ENCODE measurements at places on chromosomes 6 and 20. TPM values are rescaled to one million over a fixed set of nuclear protein-coding genes. Genes with fewer than 3 reads are reported as not detected.
A peak's percentile ranks its signal among the peaks of the same experiment; 100 is the strongest.

- no peak for DNase-seq
- H3K4me1 ChIP-seq: no peaks in the 10 kb centered on the region
- H3K36me3 ChIP-seq: no peaks in the 10 kb centered on the region
- H3K4me3 ChIP-seq: no peak overlapping the region
- no peak overlapping the region for H3K27ac ChIP-seq
- peaks cover 3% of the 10 kb centered on the region for H3K27me3 ChIP-seq
Observed at GRCh38 chr20:5357946-5358345, 41.2 kb upstream of the PROKR2 start.

DNA sequence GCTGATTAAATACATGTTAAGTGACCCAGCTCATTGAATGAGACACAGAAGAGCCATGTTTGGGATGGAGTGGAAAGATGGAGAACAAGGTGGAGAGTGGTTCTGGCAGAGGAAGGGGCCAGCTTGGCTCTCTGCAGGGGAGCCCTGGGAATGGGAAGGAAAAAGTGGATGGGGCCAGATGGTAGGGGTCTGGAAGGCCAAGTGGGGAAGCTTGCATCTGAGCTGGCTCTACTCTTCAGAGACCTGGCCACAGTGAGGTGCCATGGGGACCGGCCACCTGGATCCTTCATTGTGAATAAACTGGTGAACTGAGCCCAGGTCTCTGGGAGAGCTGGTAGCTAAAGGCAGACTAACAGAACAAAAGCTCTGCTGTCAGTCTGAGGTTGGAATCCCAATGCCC is 48.9 kb upstream of the SIRPA start:
- no peak for DNase-seq
- H3K27me3 ChIP-seq: no peaks in the 10 kb centered on the region
- no peaks in the 10 kb centered on the region for H3K36me3 ChIP-seq
- H3K4me1 ChIP-seq: no peaks in the 10 kb centered on the region

- peaks cover 8% of the 10 kb centered on the region for H3K27me3 ChIP-seq
- DNase-seq: no peak
- no peak overlapping the region for H3K27ac ChIP-seq
- no peaks in the 10 kb centered on the region for H3K36me3 ChIP-seq
- H3K4me3 ChIP-seq: no peak overlapping the region
- no peaks in the 10 kb centered on the region for H3K4me1 ChIP-seq
Observed at GRCh38 chr6:137407816-137408215, 86.4 kb downstream of the OLIG3 start.

DNA sequence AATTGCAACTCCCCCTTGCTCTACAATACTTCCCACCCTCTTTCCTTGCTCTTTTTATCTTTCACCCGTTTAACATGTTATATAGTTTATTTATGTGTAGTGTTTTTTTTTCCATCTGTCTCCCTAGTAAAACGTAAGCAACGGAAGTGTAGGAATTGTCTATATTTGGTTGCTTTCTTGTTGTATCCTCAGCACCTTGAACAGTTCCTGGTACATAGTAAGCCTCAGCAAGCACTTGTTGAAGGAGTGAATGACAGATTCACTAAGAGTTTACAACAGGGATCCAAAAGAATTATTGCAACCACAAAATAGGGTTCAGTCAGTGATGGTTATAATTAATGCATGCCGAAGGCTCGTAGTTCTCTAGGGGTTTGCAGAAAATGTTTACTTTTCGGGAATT is 242.7 kb downstream of the SAMD5 start:
- H3K27ac ChIP-seq: no peak overlapping the region
- H3K27me3 ChIP-seq: no peaks in the 10 kb centered on the region
- no peaks in the 10 kb centered on the region for H3K36me3 ChIP-seq
- peaks cover 4% of the 10 kb centered on the region for H3K4me1 ChIP-seq
- no peak for DNase-seq

DNA sequence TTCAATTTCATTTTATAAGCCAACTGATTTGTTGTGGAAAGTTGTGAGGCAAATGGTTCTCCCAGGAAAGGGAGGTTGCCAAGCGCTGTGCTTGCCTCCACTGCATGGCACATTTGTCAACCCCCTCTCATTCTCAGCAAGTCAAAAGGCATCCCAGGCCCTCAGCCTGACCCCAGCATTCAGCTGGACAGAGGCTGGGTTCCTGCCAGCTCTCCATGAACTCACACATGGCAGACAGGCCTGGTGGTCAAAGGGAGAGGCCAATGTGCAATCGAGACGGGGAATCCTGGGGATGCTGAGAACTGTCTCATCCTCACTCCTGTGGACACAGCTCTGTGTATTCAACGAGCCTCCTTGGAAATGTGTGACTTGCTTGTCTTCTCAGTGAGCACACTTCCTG is 106.0 kb upstream of the CDH4 start:
- no peaks in the 10 kb centered on the region for H3K36me3 ChIP-seq
- H3K27ac ChIP-seq: no peak overlapping the region
- H3K4me3 ChIP-seq: no peak overlapping the region
- no peaks in the 10 kb centered on the region for H3K4me1 ChIP-seq

DNA sequence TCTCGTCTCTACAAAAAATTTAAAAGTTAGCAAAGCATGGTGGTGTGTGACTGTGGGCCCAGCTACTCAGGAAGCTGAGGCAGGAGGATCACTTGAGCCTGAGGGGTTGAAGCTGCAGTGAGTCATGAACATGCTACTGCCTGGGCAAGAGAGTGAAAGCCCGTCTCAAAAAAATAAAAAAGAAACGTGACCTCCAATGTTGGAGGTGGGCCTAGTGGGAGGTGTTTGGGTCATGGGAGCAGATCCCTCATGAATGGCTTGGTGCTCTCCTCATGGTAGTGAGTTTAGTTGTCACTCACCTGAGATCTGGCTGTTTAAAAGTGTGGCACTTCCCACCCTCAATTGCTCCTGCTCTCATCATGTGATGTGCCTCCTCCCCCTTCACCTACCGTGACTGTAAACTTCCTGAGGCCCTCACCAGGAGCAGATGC is 24.3 kb downstream of the RBL1 start:
- no peaks in the 10 kb centered on the region for H3K27me3 ChIP-seq
- peaks cover 19% of the 10 kb centered on the region for H3K36me3 ChIP-seq
- no peak for DNase-seq
- no peak overlapping the region for H3K27ac ChIP-seq
- H3K4me3 ChIP-seq: no peak overlapping the region

GRCh38 chr6:37788259-37788658 is 31.3 kb upstream of the ZFAND3 start:
- H3K27me3 ChIP-seq: peaks cover 13% of the 10 kb centered on the region
- H3K4me1 ChIP-seq: peaks cover 42% of the 10 kb centered on the region
- DNase-seq: no peak
- no peaks in the 10 kb centered on the region for H3K36me3 ChIP-seq
- H3K4me3 ChIP-seq: no peak overlapping the region

DNA sequence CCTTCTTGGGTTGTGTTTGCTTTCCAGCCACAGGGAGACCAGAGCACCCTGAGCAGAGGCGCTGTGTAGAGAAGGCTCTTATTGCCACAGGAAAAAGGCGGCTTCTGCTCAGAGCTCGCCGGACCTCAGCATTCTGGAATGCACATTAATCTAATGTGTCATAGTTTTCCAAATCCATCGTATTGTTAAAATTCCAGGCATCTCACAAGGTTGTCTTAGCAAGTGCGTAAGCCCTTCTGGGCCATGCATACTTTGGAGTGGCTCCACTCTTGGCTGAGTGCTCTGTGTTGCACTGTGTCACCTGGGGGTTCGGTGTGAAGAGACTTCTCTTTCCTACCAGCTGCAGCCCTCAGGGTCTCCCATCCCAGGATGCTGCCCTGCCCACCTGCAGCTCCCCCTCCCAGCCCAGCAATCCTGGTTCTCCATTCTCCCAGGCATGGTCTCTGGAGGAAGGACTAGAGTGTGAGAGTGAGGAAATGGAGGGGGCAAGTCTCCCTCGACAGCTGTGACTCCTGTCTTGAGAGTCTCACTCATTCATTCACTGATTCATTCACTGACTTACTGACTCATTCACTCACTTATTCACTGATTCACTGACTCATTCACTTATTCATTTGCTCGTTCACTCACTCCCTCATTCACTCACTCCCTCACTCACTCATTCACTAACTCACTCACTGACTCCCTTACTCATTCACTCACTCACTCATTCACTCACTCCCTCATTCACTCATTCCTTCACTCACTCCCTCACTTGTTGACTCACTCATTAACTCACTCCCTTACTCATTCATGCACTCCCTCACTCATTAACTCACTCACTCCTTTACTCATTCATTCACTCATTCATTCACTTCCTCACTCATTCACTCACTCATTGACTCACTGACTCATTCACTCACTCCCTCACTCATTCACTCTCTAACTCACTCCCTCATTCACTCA is 83.7 kb upstream of the MPC1 start:
- no peak overlapping the region for H3K4me3 ChIP-seq
- peak overlapping the region; percentile 61 for H3K27ac ChIP-seq
- H3K27me3 ChIP-seq: no peaks in the 10 kb centered on the region
- peak; percentile 34 for DNase-seq

DNA sequence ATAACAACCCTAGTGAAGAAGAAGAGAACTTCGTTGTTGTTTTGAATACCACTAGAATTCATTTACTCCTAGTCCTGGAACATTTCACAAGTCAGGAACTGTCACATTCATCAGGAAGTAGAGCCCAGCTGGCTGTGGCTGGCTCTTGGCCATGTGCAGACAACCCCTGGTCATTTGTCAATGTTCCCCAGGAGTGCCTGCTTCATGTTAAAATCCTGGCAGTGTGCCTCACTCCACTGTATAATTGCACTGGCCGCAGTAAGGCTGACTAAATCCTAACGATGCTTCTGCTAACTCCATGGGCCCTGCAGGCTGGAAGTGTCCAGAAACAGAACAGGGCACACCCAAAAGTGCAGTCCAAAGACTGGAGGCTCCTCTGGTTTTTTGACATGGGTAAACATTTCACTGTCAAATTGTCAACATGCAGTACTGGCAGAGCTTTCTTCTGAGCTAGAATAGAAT is 41.5 kb upstream of the ADGRF1 start:
- H3K27ac ChIP-seq: peak overlapping the region; percentile 35
- DNase-seq: peak; percentile 70
- H3K36me3 ChIP-seq: no peaks in the 10 kb centered on the region

DNA sequence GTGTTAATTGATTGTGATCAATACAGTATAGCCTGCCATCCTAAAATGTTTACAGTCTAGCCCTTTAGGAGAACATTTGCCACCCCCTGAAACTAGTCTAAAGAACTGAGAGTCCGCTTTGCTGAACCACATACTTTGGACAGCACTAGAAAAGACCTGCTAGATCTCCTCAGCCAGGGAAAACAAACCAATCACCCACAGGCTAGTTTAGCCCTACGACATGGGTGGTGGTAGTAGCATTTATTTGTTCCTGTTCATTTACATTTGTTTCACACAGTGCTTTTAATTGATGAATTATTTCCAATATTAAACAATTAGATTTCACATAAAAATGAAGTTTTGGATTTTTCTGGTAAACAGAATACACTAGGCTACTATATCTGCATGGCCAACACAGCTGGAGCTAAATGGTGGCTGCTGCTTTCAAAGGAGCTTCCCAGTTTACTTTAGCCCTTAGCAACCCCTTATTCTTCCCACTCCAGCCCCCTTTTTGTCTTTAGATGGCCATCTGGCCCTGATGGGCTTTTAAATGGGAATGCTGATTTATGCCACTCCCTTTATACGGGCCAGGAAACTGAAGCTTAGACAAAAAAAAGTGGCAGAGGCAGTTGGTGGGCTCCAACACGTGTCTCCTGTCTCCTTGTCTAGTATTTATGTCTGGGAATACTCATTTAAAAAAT is 72.4 kb downstream of the ADGRG6 start:
- peaks cover 31% of the 10 kb centered on the region for H3K4me1 ChIP-seq
- H3K27me3 ChIP-seq: no peaks in the 10 kb centered on the region
- no peak for DNase-seq
- peaks cover 5% of the 10 kb centered on the region for H3K36me3 ChIP-seq
- H3K27ac ChIP-seq: no peak overlapping the region
- H3K4me3 ChIP-seq: no peak overlapping the region

- peak overlapping the region; percentile 32 for H3K27ac ChIP-seq
- peaks cover 55% of the 10 kb centered on the region for H3K4me1 ChIP-seq
- no peak for DNase-seq
- peaks cover 11% of the 10 kb centered on the region for H3K27me3 ChIP-seq
Observed at GRCh38 chr6:40722553-40723258, 135.5 kb upstream of the LRFN2 start.

- H3K4me1 ChIP-seq: no peaks in the 10 kb centered on the region
- no peaks in the 10 kb centered on the region for H3K36me3 ChIP-seq
- H3K27me3 ChIP-seq: no peaks in the 10 kb centered on the region
- DNase-seq: no peak
Observed at GRCh38 chr6:65199121-65199520, 507.9 kb downstream of the EYS start.

- H3K27ac ChIP-seq: no peak overlapping the region
- DNase-seq: no peak
- peaks cover 4% of the 10 kb centered on the region for H3K4me1 ChIP-seq
Observed at GRCh38 chr6:132101535-132101934, 150.4 kb upstream of the CCN2 start.

DNA sequence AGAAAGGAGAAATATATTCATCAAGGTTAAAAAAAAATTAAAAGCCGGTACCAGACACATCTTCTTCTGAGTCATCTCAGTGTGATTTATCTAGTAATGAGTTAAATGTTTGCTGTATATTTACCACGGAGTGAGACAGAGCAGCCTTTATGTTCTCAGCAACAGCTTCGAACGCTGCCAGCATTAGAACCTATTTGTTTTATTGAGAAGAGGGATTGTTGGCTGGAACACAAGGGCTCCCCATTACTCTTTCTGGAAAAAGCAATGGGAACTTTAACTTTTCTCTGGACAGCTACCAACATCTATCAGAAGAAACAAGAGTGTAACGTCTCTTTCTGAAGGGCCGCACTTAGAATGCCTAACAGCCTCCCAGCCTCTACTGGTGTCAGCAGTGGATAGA is 105.3 kb upstream of the TAB2 start:
- no peak overlapping the region for H3K27ac ChIP-seq
- DNase-seq: no peak
- no peaks in the 10 kb centered on the region for H3K27me3 ChIP-seq
- H3K36me3 ChIP-seq: no peaks in the 10 kb centered on the region
- H3K4me1 ChIP-seq: peaks cover 13% of the 10 kb centered on the region

Gene SLC17A1
- 1.2 TPM for total RNA-seq

Gene SGK2
- total RNA-seq: 9.9 TPM

Gene CCDC167
- total RNA-seq: 38.3 TPM

Gene TREML1
- total RNA-seq: not detected

Gene ZSCAN16
- 12.1 TPM for total RNA-seq

Gene TCP11
- total RNA-seq: not detected
